IMR-90 (cell line): ENCODE measurements at places on chromosomes 12 and 14. TPM values are rescaled to one million over a fixed set of nuclear protein-coding genes. Genes with fewer than 3 reads are reported as not detected.
A peak's percentile ranks its signal among the peaks of the same experiment; 100 is the strongest.

- H3K27ac ChIP-seq, result no peak overlapping the region
- H3K27me3 ChIP-seq, result peaks cover 2% of the 10 kb centered on the region; the same call in 1 of the 2 replicates
- H3K4me1 ChIP-seq, result no peaks in the 10 kb centered on the region
- H3K36me3 ChIP-seq, result no peaks in the 10 kb centered on the region
- DNase-seq, result no peak
Observed at GRCh38 chr12:113697651-113698509, 226.2 kb upstream of the LHX5 start.

Gene RND1
- total RNA-seq, result under 0.01 TPM in 1 of 2 replicates, not detected in the other

DNA sequence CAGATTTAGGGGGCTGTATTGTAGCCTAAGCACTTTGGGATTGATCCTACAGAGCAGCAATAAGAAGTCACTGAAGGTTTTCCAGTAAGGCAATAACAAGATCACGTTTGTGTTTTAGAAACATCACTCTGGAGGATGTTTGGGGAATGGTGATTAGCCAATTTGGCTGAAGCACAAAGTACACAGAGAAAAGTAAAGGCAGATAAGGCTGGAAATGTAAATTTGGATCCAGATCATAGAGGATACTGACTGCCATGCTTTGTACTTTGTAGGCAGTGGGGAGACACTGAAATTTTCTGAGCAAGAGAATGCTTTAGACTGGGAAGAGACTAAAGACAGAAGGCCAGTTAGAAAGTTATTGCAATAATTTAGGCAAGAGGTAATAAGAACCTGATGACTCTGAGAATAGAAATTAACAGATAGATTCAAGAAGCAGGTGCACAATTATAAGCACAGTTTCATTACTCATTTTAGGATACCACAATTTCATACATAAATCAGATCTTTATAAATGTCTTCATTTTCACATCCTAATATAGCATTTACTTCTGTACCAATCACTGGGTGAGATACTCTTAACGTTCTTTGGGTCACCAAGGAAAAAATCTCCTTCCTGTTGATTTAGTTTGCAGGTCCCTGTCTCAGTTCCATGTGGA, 314.5 kb upstream of the GARIN6 start:
- H3K4me3 ChIP-seq, result no peak overlapping the region
- no peaks in the 10 kb centered on the region for H3K36me3 ChIP-seq
- no peak overlapping the region for H3K27ac ChIP-seq
- no peak for DNase-seq

DNA sequence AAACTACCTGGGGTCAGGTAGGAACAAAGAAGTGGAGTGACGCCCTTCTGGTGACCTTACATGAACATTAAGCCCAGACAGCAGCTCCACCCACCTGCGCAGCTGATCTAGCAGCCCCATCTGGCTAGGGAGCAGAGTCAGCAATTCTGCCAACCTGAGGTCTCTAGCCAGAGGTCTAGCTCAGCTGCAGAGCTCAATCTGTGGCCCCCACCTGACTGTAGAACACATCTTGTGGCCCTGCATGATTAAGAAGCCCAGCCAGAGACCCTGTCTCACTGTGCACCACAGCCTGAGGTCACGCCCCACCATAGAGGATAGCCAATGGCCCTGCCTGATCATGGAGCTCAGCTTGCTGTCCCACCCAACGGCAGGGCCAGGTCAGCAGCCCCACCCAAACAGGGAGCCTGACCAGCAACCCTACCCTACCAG, 50.6 kb upstream of the HIGD1C start:
- peaks cover 5% of the 10 kb centered on the region for H3K27me3 ChIP-seq
- no peak for DNase-seq
- H3K36me3 ChIP-seq, result no peaks in the 10 kb centered on the region
- H3K4me1 ChIP-seq, result no peaks in the 10 kb centered on the region

DNA sequence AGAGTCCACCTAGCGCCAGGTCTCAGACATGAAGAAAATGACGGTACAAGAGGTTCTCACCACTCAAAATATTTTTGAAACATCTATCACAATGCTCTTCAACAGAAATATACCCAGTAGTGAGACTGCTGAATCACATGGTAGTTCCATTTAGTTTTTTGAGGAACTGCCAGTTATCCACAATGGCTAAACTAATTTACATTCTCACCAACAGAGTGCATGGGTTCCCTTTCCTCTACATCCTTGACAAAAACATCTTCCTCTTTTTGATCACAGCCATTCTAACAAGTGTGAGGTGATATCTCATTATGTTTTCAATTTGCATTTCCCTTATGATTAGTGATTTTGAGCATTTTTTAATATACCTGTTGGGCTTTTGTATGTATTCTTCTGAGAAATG, 5.7 kb upstream of the GPR65 start:
- peaks cover 4% of the 10 kb centered on the region; the same call in 1 of the 2 replicates for H3K4me1 ChIP-seq
- no peak for DNase-seq
- H3K36me3 ChIP-seq, result no peaks in the 10 kb centered on the region
- no peak overlapping the region for H3K4me3 ChIP-seq
- no peaks in the 10 kb centered on the region; the same call in 1 of the 2 replicates for H3K27me3 ChIP-seq
- no peak overlapping the region for H3K27ac ChIP-seq

- no peak for DNase-seq
- no peaks in the 10 kb centered on the region for H3K36me3 ChIP-seq
- no peaks in the 10 kb centered on the region for H3K4me1 ChIP-seq
- H3K4me3 ChIP-seq, result no peak overlapping the region
Observed at GRCh38 chr12:132395908-132396305, 66.5 kb upstream of the GALNT9 start.

- no peak overlapping the region for H3K4me3 ChIP-seq
- no peak for DNase-seq
- no peak overlapping the region for H3K27ac ChIP-seq
- H3K36me3 ChIP-seq, result no peaks in the 10 kb centered on the region
- H3K4me1 ChIP-seq, result no peaks in the 10 kb centered on the region
- H3K27me3 ChIP-seq, result peaks cover 5% of the 10 kb centered on the region
Observed at GRCh38 chr12:65074932-65075331, 46.2 kb downstream of the WIF1 start.

- no peaks in the 10 kb centered on the region for H3K27me3 ChIP-seq
- H3K4me3 ChIP-seq, result no peak overlapping the region
- no peak overlapping the region for H3K27ac ChIP-seq
- DNase-seq, result no peak
- peaks cover 7% of the 10 kb centered on the region; the same call in 1 of the 2 replicates for H3K4me1 ChIP-seq
Observed at GRCh38 chr12:77060136-77060882, 5.1 kb downstream of the E2F7 start.

DNA sequence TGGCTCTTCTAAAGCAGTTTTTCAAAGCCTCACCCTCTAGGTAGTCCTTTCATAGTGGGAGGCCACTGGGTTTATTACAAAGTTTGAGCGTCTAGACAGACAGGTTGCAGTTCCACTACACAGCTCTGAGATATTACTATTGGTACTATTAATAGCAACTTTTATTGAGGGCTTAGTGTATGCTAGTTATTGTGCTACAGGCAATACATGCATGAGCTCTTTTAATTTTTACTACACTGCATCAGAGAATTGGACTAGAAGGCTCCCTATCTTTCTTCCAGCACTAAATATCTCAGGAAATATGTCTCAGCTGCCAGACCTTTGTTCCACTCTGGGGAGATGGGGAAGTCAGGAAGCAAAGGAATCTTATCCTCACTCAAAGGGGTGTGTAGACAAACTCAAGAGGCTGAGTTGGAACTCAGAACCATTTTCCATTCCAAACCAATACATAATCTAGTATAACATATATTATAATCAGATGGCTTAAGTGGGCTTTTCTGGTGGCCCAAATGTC, 161.8 kb upstream of the SLC38A2 start:
- no peak for DNase-seq
- peaks cover 6% of the 10 kb centered on the region for H3K4me1 ChIP-seq
- H3K27me3 ChIP-seq, result no peaks in the 10 kb centered on the region
- H3K27ac ChIP-seq, result no peak overlapping the region

DNA sequence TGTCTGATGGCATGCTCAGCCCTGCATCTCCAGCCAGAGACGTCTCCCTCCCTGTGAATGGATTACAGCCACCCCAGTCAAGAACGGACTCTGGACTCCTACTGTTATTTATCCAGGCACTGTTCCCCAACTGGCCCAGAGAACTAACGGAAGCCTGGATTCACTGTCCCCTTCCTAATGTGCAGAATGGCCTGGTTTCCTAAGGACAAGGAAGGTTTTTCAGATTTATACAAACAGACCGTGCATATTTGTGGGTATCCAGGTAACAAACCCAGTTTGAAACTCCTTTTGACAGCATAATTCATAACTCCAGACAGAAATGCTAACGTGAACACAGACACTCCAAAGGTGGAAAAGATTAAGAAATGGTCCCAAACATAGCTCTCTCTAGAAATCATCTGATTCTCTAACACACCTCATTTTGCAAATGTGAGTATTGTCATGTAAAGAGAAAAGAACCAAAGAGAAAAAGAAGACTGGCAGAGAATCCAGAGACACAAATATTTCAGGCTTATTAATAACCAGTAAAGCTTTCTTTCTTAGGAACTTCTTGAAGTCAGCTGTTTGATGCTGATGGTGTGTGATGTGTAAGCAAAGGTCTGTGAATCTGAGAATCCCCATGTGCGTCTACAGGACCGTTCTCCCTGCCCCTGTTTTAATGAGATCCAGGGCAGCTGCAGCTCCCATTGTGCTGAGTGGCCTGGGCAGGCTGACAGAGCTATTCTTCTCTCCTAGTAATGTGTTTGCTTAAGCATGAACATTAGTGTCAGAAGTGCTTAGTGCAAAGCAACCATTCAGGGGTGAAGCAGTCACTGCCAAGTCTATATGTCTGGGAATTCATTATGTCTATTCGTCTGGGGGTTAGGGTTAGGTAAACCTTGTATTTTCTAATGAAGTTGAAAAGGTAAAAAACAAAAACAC, 86.8 kb upstream of the HIF1A start:
- H3K4me1 ChIP-seq, result peaks cover 28% of the 10 kb centered on the region
- no peaks in the 10 kb centered on the region for H3K27me3 ChIP-seq
- peak; percentile 52 for DNase-seq
- H3K4me3 ChIP-seq, result no peak overlapping the region
- no peaks in the 10 kb centered on the region for H3K36me3 ChIP-seq

DNA sequence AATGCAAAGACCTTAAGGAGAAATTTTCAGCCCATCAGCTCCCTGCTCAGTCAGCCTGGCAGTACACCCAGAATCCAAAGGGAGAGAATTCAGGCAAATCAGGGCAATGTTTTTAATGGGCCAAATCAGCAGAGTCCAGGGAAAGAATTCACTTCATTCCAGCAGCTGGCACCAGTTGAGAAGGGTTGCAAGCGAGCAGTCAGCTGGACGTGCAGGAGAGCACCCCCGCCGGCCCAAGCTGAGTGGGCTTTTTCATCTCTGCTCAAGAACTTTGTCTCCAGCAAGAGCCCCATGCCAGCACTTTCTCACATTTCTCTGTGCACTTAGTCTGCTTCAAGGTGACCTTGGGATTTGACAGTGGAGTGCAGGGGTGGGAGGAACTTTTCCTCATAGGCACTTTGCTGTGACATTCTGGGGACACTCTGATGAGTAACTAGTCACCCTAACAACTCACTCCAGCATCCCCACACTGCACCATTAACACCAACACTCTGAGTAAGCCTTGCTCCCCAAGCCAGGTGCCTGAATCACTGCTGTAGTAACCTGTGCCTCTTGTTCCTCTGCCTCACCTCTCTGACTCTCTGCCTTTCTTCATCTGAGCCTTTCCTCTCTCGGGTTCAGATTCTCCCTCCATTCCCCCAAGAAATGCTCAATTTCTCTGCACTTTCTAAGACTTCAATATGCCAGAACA, 2.2 kb downstream of the ENDOU start:
- H3K4me1 ChIP-seq, result peaks cover 13% of the 10 kb centered on the region
- DNase-seq, result no peak
- H3K36me3 ChIP-seq, result no peaks in the 10 kb centered on the region
- H3K4me3 ChIP-seq, result no peak overlapping the region

DNA sequence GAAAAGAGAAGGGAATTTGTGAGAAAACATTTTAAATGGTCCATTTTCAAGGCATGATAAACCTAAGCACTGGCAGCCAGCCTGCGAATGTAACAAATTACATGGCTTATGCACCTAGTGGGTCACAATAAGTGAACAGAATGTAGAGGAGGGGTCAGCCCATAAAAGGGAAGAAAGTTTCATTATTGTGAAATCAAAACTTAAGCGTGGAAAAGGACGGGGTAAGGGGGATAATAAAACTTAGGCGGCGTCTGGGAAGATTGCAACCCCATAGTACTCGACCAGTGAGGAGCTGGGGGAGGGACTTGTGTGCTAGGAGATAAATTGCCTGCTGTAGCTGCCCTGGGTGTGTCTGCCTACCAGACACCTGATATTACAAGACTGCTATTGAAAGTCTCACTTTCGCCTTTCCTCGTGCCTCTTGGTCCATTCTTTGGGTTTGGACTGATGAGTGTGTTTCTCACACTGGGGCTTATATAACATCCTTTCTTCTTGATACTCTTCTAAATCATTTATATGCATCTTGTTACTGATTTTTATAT, 40.6 kb downstream of the ZDHHC17 start:
- no peaks in the 10 kb centered on the region for H3K4me1 ChIP-seq
- no peak for DNase-seq
- no peaks in the 10 kb centered on the region for H3K27me3 ChIP-seq
- no peak overlapping the region for H3K4me3 ChIP-seq
- H3K27ac ChIP-seq, result no peak overlapping the region
- peaks cover 21% of the 10 kb centered on the region for H3K36me3 ChIP-seq

- no peaks in the 10 kb centered on the region for H3K4me1 ChIP-seq
Observed at GRCh38 chr14:100065111-100065871, at the start of gene EVL. Gene EVL, plus strand, starts transcription at chr14:100065422. Its CDS starts 79 bp downstream, at chr14:100065501.

GRCh38 chr12:91551927-91552326, 369.3 kb upstream of the DCN start:
- H3K4me3 ChIP-seq, result no peak overlapping the region
- no peak for DNase-seq
- H3K27me3 ChIP-seq, result no peaks in the 10 kb centered on the region; the same call in 1 of the 2 replicates
- H3K36me3 ChIP-seq, result no peaks in the 10 kb centered on the region
- H3K27ac ChIP-seq, result no peak overlapping the region

DNA sequence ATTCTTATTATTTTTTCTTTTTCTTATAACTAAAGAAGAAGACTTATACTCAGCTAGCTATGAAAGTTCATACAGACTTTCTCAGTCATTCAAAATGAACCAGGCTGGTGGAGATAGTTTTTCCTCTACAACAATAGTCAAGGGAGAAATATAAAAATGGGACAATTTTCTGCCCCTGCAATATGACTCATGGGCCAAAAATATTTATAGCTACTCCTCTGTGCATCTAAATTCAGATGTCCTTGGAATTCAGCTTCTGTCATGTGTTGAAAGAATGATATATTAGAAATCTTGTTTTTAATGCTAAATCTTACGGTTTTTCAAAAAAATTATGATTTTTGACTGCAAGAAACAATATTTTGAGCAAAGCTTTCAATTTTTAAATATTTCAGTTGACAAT, 237.2 kb upstream of the SYT10 start:
- no peaks in the 10 kb centered on the region for H3K4me1 ChIP-seq
- H3K27ac ChIP-seq, result no peak overlapping the region
- no peaks in the 10 kb centered on the region for H3K27me3 ChIP-seq
- no peak overlapping the region for H3K4me3 ChIP-seq

Gene TAS2R31
- 4.3 and 8.6 TPM in 2 replicates for total RNA-seq

GRCh38 chr12:124569375-124570148, 2.1 kb upstream of the NCOR2 start:
- H3K27ac ChIP-seq, result no peak overlapping the region
- no peaks in the 10 kb centered on the region for H3K36me3 ChIP-seq
- H3K27me3 ChIP-seq, result no peaks in the 10 kb centered on the region
- H3K4me1 ChIP-seq, result peaks cover 24% of the 10 kb centered on the region
- DNase-seq, result no peak

Gene GPR132
- under 0.01 TPM in 2 replicates for total RNA-seq

Gene CARMIL3
- total RNA-seq, result under 0.01 TPM in 1 of 2 replicates, not detected in the other
